ENCODE measurements at places on chromosomes 5 and 9.

GRCh38 chr5:167684251-167684650 lies 607.2 kb upstream of the WWC1 start:
- no peaks in the 10 kb centered on the region for H3K27me3 ChIP-seq
- no peaks in the 10 kb centered on the region for H3K36me3 ChIP-seq
- no peak overlapping the region for H3K4me3 ChIP-seq
- no peaks in the 10 kb centered on the region for H3K4me1 ChIP-seq
- no peak for DNase-seq

- no peaks in the 10 kb centered on the region for H3K36me3 ChIP-seq
- peaks cover 26% of the 10 kb centered on the region for H3K4me1 ChIP-seq
- no peak for DNase-seq
- H3K27ac ChIP-seq, result no peak overlapping the region
- H3K4me3 ChIP-seq, result no peak overlapping the region
- no peaks in the 10 kb centered on the region for H3K27me3 ChIP-seq
Observed at GRCh38 chr9:112819635-112820496, 69.3 kb downstream of the SNX30 start.

DNA sequence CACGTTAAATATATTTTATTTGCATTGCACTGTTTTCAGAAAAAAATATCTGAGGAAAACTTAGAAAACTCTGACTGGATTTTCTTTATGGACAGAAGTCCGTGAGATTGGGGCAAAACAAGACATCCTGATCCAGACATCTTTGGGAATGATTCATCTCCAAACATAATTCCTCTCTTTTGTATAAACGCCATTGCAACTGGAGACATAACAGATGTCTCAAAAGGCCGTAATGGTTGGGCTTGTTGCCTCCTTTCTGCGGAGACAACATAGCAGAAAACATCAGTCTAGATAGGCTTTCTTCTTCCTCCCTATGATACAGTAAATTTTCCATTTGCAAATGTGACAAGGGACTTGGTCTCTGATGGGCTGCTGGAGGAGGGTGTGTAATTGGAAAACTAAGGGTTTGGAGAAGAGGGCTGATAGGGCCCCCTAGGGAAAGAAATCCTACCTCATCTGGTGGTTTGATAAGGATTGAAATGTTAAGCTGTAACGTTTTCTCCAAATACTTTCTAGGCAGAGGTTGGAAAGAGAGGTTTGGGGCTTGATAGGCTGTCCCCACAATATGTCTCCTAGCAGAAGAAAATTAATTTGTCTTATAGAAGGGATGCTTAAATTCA lies 631.5 kb upstream of the ST8SIA4 start:
- no peak overlapping the region for H3K27ac ChIP-seq
- no peaks in the 10 kb centered on the region for H3K27me3 ChIP-seq
- no peaks in the 10 kb centered on the region for H3K4me1 ChIP-seq
- no peaks in the 10 kb centered on the region for H3K36me3 ChIP-seq
- DNase-seq, result no peak
- H3K4me3 ChIP-seq, result no peak overlapping the region

GRCh38 chr9:107447834-107448233 lies 41.7 kb downstream of the KLF4 start:
- H3K4me3 ChIP-seq, result no peak overlapping the region
- no peak for DNase-seq
- no peaks in the 10 kb centered on the region for H3K27me3 ChIP-seq
- H3K27ac ChIP-seq, result no peak overlapping the region
- H3K36me3 ChIP-seq, result no peaks in the 10 kb centered on the region

DNA sequence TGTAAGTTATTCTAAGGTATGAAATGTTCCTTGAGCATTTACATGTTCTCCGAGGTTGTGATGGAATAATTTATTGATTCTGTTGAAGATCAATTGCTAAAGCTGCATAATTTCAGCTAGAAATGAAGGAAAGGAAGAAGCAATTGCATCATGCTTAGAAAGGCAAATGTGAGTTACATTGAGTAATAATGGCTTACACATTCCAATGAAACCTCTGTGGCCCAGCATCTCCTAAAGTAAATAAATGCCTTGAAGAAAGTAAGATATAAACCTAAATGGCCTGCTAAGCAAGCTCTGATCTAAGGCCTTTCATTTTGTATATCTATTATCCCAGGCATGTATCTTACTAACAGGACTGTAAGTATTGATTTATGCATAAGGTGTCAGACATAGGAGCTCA lies 677.3 kb upstream of the RGMB start:
- no peaks in the 10 kb centered on the region for H3K4me1 ChIP-seq
- H3K4me3 ChIP-seq, result no peak overlapping the region
- no peaks in the 10 kb centered on the region for H3K36me3 ChIP-seq
- no peak overlapping the region for H3K27ac ChIP-seq

GRCh38 chr9:99221266-99221620 lies 499 bp downstream of the ALG2 start:
- H3K4me1 ChIP-seq, result peaks cover 31% of the 10 kb centered on the region
- H3K4me3 ChIP-seq, result peak overlapping the region; percentile 99
- no peaks in the 10 kb centered on the region for H3K36me3 ChIP-seq
- peak overlapping the region; percentile 78 for H3K27ac ChIP-seq

DNA sequence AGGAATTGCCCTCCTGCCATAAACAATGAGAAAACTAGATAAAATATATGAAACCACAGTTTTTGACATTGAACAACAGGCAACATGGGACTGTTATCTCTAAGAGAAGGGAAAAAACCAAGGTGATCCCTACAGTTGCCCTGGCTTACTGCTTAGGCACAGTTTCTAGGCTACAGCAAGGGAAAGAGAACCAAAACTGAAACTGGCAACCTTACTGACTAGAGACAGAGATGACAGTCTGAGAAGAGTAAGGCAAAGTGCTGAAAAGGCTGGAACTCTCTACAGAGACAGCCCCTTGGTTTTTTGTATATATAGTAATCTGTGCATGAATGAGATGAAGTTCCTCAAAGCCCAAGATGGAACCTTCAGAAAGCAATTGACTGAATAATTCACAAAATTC lies 36.2 kb upstream of the REEP2 start:
- no peak overlapping the region for H3K4me3 ChIP-seq
- no peak for DNase-seq
- no peaks in the 10 kb centered on the region for H3K4me1 ChIP-seq

DNA sequence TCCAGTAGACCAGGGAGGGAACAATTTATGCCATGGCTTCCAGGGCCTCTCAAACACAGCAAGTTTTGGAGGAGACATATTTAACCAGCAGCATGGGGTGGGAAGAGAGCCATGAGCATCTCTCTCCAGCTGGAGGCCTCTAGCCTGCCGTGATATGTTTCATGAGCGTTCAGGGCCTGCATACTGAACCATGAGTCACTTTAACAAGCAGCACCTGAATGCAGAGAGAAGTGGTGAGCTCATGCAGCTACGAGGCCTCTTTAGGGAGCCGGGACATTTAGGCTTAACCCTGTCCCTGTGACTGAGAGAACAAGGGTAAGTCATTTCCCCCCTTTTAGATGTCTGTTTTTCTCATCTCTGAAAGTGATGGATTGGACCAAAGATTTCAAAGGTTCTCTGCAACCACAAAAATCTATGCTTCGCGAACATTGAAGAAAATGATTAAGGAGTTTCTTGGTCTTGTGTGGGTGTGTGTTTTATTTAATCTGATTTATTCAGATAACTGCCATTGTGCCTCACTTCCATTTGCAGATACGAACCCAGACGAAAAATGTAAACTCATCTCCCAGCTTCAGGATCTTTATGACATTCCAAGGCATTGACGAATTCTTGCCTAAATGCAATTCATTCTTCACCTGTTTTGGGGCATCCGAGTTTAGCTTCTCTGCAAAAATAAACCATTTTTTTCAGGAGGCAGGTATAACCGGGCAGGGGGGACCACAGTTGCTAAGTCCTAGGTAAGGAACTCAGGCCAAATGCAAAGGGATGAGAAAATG lies 157.0 kb downstream of the GABBR2 start:
- no peaks in the 10 kb centered on the region for H3K27me3 ChIP-seq
- H3K4me1 ChIP-seq, result no peaks in the 10 kb centered on the region
- no peaks in the 10 kb centered on the region for H3K36me3 ChIP-seq
- H3K27ac ChIP-seq, result no peak overlapping the region
- DNase-seq, result no peak

GRCh38 chr5:109676920-109677319 lies 12.8 kb upstream of the MAN2A1 start:
- no peaks in the 10 kb centered on the region for H3K27me3 ChIP-seq
- H3K4me1 ChIP-seq, result no peaks in the 10 kb centered on the region
- no peak overlapping the region for H3K27ac ChIP-seq
- no peaks in the 10 kb centered on the region for H3K36me3 ChIP-seq
- H3K4me3 ChIP-seq, result no peak overlapping the region

DNA sequence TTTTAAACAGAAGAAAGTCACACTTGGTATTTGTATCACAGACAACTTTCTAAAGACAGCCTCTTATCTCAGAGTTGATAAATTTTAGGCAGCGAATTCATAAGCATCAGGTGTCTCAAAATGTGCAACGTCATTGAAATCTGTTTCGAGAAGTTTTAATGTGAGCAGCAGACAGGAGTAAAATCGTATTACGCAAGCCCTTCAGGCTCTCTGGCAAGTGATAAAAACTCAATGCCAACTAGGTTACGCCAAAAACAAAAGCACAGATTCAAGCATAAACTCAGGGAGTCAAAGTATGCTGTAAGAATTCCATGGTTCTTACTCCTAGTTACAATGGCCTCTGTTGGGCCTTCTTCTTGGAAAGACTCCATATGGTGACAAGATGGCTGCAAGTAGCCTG lies 244.7 kb downstream of the SEMA5A start:
- H3K36me3 ChIP-seq, result no peaks in the 10 kb centered on the region
- no peak overlapping the region for H3K27ac ChIP-seq
- H3K27me3 ChIP-seq, result no peaks in the 10 kb centered on the region
- no peak for DNase-seq

DNA sequence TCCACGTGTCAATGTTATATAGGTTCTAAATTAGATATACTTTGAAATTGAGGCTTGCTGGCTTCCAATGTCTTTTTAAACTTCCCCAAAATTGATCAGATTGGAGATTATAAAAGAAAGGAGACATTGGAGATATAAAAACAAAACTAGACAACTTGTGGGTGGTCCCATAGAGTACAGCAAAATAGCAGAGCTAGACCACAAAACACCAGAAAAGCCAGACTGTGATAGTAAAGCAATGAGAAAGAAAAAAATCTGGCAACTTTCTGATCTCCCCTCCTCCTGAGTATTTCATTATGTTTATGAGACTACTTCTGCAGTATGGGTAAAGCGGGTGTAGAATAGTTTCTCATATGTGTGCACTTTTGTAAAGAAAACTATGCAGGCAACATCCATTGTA lies 713.8 kb upstream of the MEF2C start:
- H3K4me3 ChIP-seq, result no peak overlapping the region
- H3K4me1 ChIP-seq, result no peaks in the 10 kb centered on the region
- H3K36me3 ChIP-seq, result no peaks in the 10 kb centered on the region

GRCh38 chr5:157528036-157528632 lies 47.4 kb downstream of the ADAM19 start:
- H3K4me3 ChIP-seq, result no peak overlapping the region
- DNase-seq, result no peak
- peaks cover 19% of the 10 kb centered on the region for H3K4me1 ChIP-seq

- H3K36me3 ChIP-seq, result no peaks in the 10 kb centered on the region
- H3K27ac ChIP-seq, result no peak overlapping the region
- no peak for DNase-seq
- no peaks in the 10 kb centered on the region for H3K27me3 ChIP-seq
- H3K4me3 ChIP-seq, result no peak overlapping the region
- H3K4me1 ChIP-seq, result peaks cover 8% of the 10 kb centered on the region
Observed at GRCh38 chr5:61482980-61483379, 150.9 kb downstream of the ZSWIM6 start.

GRCh38 chr5:98906756-98907355 lies 22.0 kb downstream of the CHD1 start:
- H3K4me3 ChIP-seq, result no peak overlapping the region
- H3K27ac ChIP-seq, result no peak overlapping the region
- H3K4me1 ChIP-seq, result no peaks in the 10 kb centered on the region
- H3K36me3 ChIP-seq, result peaks cover 8% of the 10 kb centered on the region

- H3K4me3 ChIP-seq, result no peak overlapping the region
- no peak overlapping the region for H3K27ac ChIP-seq
- no peaks in the 10 kb centered on the region for H3K36me3 ChIP-seq
- H3K27me3 ChIP-seq, result no peaks in the 10 kb centered on the region
- H3K4me1 ChIP-seq, result no peaks in the 10 kb centered on the region
- no peak for DNase-seq
Observed at GRCh38 chr5:66406761-66407336, 189.3 kb upstream of the MAST4 start.

Data from thoracic aorta (tissue), 2 donors.